ENCODE measurements at places on chromosomes 1 and 21.

GRCh38 chr1:192839162-192840066 lies 30.6 kb downstream of the RGS2 start:
- DNase-seq = no peak

- no peak for DNase-seq
Observed at GRCh38 chr1:96533820-96534219, 187.8 kb upstream of the PTBP2 start.

- no peak for DNase-seq
Observed at GRCh38 chr1:12465126-12465525, 152.9 kb downstream of the DHRS3 start.

GRCh38 chr1:179318491-179318890 lies 24.9 kb downstream of the SOAT1 start:
- DNase-seq = no peak

GRCh38 chr1:228079601-228080263 lies 2.8 kb upstream of the ARF1 start:
- no peak for DNase-seq

DNA sequence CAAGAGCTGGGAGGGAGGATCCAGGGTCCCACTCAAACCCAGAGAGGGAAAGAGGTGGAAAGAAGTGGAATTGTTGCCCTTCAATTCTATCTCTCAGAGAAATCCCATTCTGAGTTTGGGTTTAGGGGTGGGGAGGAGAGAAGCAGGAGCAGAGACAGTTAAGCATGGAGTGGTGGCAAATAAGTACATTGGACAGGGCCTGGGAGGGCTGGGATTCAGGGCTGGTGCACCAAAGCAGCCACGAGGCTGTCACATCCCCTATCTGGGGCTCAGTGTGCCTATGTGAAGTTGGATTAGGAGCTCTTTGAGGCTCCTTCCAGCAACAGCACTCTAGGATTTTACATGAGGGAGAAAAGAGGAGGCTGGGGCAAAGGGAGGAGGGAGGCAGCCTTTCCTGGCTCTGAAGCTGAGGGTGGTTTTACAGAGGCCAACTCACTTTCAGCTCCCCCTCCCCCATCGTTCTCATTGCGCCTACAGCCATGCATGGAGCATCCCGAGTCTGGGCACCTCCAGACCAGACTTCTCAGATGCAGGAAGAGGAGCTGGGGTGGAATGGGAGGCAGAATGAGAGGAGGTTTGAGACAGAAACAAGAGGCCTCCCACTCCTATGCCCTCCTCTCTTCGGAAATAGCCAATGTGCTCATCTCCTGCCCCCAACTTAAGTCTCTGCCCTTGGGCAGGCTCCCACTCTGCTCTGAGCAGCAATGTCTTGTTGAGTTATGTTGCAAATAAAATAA lies 3.0 kb upstream of the SYT6 start:
- DNase-seq = no peak

- DNase-seq = no peak
Observed at GRCh38 chr1:43292216-43292615, 6.8 kb upstream of the C1orf210 start.
